Iris pigment epithelial cell (primary cell): ENCODE measurements at places on chromosomes 2 and 18.

- DNase-seq, result no peak
Measured at GRCh38 chr2:173002751-173003541, 72.7 kb upstream of the MAP3K20 start.

- no peak for DNase-seq
Measured at GRCh38 chr2:174121612-174122011, 126.7 kb downstream of the OLA1 start.

- DNase-seq, result no peak
Measured at GRCh38 chr2:151789055-151789834, 39.0 kb downstream of the ARL5A start.

DNA sequence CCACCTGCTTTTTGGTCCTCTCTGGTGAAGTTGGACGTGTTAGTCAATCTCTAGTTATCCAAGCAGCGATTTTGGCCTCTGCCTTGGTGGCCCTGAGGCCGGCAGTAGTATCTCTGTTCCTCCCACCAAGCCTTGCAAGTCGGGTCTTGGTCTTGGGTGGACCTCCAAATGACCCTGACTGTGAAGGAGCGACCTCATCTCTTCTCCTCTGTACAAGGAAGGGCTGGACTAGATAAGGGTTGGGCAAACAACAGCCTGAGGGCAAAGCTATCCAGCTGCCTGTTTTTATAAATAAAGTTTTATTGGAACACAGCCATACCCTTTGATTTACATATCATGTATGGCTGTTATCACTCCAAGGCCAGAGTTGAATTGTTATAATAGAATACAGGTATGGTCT is 74.6 kb upstream of the FOSL2 start:
- no peak for DNase-seq

DNA sequence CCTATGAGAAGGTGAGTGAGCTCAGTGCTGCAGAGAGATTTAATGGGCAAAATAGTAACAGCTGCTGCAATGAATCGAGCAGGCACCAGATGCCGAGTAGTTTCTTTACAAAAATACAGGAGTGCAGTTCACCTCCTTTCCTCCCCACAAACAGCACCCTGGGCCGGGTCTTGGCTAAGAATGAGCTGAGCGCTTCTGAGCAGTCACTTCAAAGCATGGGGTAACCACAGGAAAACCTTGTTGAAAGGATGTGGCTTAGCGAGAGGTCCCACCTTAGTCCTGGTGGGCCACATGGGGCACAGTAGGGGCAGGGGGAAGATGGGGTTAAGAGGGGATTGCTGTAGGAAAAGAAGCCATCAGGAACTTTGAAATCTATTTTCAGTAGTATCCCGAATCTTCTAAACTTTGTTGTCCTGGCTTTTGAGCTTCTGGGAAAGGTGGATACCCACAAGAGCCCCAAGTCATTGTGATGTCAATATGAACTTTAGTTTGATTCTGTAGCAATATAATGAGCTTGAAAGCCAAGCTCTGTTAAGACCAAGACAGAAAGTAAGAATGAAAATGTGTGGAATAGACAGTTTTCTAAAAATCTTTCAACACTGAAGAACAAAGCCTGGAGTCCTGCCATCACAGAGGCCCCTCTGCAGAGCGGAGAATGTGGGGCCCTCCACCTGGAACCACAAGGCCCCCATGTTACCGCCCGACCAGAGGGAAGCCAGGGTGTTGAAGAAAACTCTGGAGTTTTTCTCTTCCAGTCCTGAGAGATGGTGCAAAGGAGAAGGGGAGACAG is 101.0 kb upstream of the ZNF236 start:
- no peak for DNase-seq

GRCh38 chr2:60411295-60411694 is 142.2 kb downstream of the BCL11A start:
- no peak for DNase-seq

DNA sequence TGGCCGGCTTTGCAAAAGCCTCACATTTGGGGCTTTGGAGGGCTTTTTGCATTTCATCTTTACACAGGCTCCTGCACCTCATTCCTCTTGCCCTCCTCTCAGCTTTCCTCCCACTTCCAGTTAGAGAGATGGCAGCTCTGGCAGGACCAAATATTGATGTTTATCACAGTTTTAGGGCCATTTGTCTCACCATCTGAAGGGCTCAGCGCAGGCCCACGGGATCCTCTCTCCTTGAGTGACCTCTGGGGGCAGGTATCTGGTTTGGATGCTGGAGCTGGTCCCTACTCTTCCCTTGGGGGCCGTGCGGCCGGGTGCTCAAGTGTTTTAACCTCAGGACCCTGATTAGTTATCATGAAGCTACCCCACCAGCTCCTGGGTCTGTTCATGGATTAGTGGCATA is 19.9 kb downstream of the ATOH8 start:
- DNase-seq, result no peak

- no peak for DNase-seq
Measured at GRCh38 chr18:76396792-76397191, 98.2 kb downstream of the ZNF516 start.

- no peak for DNase-seq
Measured at GRCh38 chr2:43192744-43193651, 33.4 kb downstream of the ZFP36L2 start.

DNA sequence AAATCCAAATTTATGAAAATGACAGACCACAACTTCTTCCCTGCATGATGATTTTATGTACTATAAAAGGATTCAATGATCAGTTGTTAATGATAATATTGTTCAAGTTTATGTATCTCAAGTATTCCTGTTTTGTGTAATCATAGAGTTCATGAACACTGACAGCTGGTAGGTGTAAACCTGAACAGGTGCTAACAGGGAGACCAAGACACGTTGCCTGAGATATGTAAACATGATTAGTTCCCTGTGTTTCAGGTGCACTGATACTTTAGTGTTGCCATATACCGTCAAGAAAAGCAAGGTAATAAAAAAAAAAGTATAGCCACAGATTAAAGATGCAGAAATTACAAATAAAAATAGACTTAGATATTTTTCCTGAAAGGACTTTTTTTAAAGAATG is 131.8 kb downstream of the BAZ2B start:
- DNase-seq, result no peak

GRCh38 chr2:174338147-174338605 is 3.4 kb downstream of the SP9 start:
- no peak for DNase-seq

- DNase-seq, result no peak
Measured at GRCh38 chr2:1421731-1422130, 8.5 kb downstream of the TPO start.
